ENCODE measurements at places on chromosomes 13 and 19.

DNA sequence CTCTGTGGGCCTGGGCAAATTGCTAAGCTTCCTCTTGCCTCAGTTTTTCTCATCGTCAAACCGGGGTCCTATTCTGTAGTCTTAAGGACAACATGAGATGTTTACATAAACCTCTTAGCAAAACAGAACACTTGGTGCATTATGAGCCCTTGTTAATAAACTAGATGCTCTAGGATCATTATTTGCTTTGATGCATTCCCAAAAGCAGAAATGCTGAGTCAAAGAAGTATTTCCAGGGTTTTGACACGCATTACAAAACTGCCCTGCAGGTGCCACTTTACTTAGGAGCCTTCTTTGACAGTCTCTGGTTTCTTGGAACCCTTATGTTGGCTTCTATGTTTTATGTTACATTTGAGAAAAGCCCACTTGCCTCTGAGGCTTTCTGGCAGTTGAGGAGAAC, 12.1 kb downstream of the AKAP11 start:
- DNase-seq, result no peak

GRCh38 chr13:39803156-39803555, 147.7 kb downstream of the COG6 start:
- DNase-seq, result no peak

GRCh38 chr13:53104136-53104535, 75.5 kb downstream of the OLFM4 start:
- DNase-seq, result peak; percentile 32

- DNase-seq, result no peak
Measured at GRCh38 chr19:45497791-45498190, 452 bp upstream of the PPM1N start.

DNA sequence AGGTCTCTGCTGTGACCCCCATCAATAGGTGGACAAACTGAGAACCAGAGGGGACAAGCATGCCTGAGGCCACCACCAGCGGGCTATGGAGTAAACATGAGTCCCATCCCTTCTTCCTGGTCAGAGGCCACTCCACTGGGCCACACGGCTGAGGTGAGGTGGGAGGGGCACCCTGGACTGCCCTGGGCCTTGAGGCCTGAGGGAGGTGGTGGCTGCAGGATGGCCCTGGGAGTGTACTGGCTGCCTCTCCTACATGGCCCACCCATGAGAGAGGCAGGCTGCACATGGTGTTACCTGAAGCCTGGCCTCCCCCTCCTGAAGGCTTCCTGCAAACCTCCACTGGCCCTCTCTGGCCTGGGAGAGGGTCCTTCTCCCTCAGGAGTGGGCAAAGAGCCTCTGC, 222.4 kb downstream of the TUBA3C start:
- no peak for DNase-seq

- no peak for DNase-seq
Measured at GRCh38 chr19:7636691-7637373, at the start of gene STXBP2. STXBP2 (plus strand) TSS chr19:7637110; CDS start chr19:7637150, 40 bp downstream.

GRCh38 chr13:112586334-112586960, 1.5 kb downstream of the TUBGCP3 start:
- DNase-seq, result no peak

GRCh38 chr13:26255691-26256277, 1.9 kb downstream of the CDK8 start:
- DNase-seq, result peak; percentile 4

- DNase-seq, result peak; percentile 78
Measured at GRCh38 chr19:33394006-33394722, 20.7 kb downstream of the CEBPG start.

GRCh38 chr19:13788991-13789390, 6.3 kb upstream of the ZSWIM4 start:
- peak; percentile 84 for DNase-seq

DNA sequence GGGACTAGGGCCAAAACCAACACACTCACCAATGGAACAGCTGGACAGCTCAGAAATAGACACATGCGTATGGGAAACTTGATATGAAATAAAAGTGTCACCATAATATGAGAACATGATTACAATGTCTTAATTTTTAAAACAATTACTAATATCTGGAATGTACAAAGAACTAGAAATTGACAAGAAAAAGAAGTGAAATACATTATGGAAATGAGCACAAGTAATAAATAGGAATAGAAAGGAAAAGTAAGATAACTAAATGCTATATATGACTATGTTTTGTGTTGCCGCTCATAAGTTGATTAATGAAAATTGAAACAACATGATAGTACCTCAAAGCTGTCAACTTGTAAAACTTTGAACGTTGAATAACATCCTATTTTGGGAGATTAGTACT, 801.1 kb downstream of the SLITRK5 start:
- no peak for DNase-seq

- DNase-seq, result no peak
Measured at GRCh38 chr13:45850027-45850613, 1.4 kb downstream of the SIAH3 start.

GRCh38 chr19:50311723-50312635, 17.2 kb downstream of the KCNC3 start:
- DNase-seq, result peak; percentile 11

- DNase-seq, result no peak
Measured at GRCh38 chr13:65829241-65830008, 1400.7 kb downstream of the PCDH9 start.

DNA sequence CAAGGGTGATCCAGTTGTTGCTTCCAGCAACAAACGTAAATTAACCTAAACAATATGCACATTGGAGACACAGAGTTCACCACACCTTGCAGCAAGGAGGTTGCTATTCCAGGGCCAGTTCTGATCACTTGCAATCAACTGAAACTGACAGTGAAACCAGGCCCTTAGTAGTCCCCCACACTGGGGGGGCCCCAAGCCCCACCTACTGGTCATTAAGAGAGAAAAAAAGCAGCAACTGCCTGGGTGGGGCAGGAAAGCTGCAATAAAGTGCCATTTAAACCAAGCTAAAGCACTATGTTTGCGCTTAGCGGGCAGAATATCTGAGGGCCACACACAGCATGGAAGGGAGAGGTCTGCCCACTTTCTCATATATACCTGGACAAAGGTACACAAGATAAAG, 51.5 kb downstream of the ATP7B start:
- no peak for DNase-seq

- DNase-seq, result no peak
Measured at GRCh38 chr13:98325724-98326123, 148.7 kb upstream of the RNF113B start.

GRCh38 chr19:11355160-11356073, at the start of gene PLPPR2:
PLPPR2 (plus strand) TSS chr19:11355432; CDS start chr19:11357674, 2,242 bp downstream.
- peak; percentile 94 for DNase-seq

GRCh38 chr13:113849981-113850721, 13.7 kb downstream of the GAS6 start:
- DNase-seq, result no peak

- no peak for DNase-seq
Measured at GRCh38 chr19:48672994-48673393, at the start of gene NTN5. NTN5 (minus strand) TSS chr19:48673017; CDS start chr19:48670986, 2,031 bp downstream.

GRCh38 chr19:57888107-57888559, 704 bp downstream of the ZNF814 start:
- no peak for DNase-seq

- DNase-seq, result no peak
Measured at GRCh38 chr19:1923319-1923718, 17.7 kb upstream of the CSNK1G2 start.

DNA sequence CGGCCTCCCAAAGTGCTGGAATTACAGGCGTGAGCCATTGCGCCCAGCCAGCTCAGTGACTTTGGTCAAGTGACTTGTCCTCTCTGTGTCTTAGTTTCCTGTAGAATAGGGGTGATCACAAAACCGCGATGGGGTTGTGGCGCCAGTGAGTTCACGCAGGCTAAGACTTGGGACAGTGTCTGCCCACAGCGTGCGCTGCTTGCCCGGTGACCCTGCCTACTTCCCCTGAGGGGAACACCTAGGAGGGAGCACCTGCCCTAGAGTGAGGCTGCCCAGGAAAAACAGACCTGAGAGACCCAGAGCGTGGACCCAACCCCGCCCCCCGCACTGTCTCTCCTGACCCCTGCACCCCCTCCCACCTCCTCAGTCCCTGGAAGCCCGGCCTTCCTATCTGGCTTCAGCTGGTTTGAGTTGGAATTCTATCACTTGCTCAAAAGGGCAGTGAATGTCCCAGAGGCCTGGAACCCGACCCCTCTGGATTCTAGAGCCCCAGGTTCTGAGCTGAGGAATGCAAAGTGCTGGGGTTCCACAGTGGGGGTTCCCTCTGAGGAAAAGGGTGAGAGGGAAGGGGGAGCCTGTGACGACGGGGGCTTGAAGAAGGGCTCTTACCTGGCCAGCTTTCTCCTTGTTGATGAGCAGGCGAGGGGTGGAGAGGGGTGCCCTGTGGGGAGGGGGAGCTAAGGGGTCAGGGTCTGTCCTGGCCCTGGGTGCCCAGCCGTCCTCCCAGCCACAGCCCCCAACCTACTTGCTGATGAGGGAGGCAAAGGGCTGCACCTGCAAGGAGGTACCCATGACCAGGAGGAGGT, 2.2 kb upstream of the RINL start:
- no peak for DNase-seq

GRCh38 chr13:77358001-77358400, 31.1 kb upstream of the MYCBP2 start:
- DNase-seq, result no peak

GRCh38 chr19:5828661-5829566, 10.6 kb downstream of the FUT6 start:
- no peak for DNase-seq

DNA sequence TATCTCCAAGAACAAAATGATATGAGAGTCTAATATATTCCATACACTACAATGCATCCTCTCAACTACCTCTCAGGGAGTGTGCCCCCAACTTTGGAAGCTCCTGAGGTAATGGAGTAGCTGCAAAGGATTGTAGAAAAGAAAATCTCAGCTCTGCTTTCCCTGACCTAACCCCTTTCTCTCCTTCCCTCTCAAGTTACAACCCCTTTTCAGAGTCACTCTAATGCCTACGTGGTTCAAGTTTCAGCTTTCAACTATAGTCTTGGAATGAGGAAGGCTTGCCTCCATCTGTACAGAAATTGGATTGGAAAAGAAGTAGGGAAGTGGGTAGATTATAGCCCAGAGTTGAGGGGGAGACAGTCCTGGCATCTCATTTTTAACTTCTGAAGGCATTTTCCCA, 256.0 kb downstream of the PCDH9 start:
- no peak for DNase-seq

DNA sequence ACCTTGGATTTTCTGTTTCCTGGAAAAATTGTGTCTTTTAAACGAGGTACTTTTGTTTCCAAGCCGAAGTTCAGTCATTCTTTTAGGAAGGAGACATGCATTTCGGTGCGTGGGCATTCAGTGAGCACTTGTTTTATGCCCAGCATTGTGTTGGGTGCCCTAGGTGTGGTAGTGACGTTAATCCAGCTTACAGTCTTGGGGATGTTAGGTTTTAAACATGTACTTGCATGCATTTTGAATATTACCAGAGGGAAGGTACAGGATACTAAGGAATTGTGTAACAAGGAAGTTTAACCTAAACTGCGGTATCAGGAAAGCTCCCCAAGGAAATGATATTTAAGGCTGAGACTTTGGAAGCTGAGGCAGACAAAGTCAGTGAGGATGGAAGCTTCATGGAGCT, 66.3 kb downstream of the ARHGAP35 start:
- DNase-seq, result no peak

- no peak for DNase-seq
Measured at GRCh38 chr13:23449398-23450162, 16.1 kb upstream of the SACS start.

DNA sequence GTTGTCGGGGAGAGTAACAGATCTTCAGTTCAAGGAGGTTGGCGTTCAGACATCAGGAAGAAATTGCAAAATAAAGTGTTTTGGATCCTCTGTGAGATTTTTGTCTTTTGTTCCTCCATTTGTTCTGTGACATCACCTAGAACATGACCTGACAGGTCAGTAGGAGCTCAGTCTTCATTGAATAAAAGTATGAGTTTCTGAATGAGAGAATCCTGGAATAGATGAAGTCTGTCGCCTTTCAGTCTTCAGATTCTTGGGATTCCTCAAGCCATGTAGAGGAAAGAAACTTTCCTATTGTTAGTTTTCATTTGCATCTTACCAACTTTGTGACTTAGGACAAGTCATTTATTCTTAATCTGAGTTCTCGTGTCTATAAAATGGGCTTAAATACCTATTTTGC, 14.4 kb downstream of the ARHGAP35 start:
- no peak for DNase-seq

DNA sequence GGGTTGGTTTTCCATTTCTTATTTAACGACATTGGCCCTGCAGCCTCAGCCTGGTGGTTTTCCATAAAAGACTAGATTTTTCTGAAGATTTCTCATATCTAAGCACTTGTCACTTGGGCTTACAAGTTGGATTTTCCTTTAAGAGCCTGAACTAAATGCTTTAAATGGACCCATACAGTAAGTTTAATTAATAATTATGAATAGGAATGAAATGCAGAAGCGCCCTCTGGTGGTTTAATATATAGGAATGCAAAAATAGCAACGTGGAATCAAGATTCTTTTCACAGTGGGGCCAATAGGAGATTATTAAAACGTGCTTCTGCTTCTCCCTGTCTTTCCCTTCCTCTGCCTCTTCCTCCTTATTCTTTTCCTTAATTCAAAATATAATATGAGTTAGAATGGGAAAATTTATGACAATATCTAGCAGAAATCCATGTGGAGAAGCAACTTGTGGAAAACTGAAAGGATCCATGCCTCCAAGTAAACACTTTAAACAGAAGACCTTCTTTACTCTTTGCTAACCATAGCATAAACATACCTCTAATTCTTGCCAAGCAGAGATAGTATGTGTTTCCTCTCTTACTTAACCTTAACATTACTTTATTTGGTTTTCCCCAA, 324.0 kb downstream of the GPC5 start:
- peak; percentile 50 for DNase-seq

DNA sequence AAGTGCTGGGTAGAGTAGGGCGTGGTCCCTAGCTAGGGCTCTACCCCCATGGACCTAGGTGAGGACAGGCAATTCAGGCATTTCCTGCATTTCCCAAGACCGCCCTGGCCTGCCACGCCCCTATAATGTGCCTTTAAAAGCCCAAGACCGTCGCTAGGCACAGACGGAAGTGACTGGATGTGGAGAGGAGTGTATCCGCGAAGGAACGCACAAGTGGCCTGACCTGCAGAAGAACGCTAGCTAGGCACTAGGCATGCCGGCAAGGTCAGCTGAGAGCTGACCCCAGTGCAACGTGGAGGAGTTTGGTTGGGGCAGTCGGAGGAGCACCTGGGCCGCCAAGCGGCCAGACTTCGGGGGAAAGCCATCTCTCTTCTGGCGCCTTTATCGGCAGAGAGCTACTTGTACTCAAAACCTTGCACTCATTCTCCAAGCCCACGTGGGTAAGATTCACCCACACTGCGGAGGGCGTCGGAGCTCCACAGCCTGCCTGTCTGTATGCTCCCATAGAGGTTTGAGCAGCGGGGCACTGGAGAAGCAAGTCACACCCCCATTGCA, 370.0 kb downstream of the FGF9 start:
- DNase-seq, result no peak

DNA sequence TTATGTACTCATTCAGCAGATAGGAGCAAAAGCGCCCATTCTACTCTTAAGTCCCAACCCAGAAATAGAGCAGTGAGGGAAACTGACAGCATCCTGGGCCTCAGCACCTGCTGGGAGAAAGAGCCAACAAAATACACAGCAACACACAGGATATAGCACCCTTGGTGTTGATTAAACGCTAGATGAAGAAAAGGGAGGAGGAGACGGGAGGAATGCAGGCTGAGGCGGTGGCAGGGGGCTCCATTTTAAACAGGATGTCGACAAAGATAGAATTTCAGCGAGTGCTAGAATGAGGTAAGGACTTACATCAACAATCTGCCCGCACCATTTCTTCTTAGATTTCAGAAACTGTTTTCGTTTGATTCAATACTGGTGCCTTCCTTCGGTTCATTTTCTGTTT, 4.6 kb upstream of the RAB20 start:
- DNase-seq, result no peak

GRCh38 chr19:55348317-55349034, 6.0 kb downstream of the COX6B2 start:
- no peak for DNase-seq

- no peak for DNase-seq
Measured at GRCh38 chr19:38912600-38913514, 871 bp upstream of the CCER2 start.

Data from fibroblast of skin of scalp (primary cell).